ENCODE measurements at places on chromosomes 4 and X.

GRCh38 chr4:89303177-89303576, 4.4 kb downstream of the GPRIN3 start:
- no peak for DNase-seq

GRCh38 chr4:2666722-2667247, 89.4 kb downstream of the TNIP2 start:
- no peak for DNase-seq

GRCh38 chr4:3451956-3452355, 10.2 kb downstream of the HGFAC start:
- DNase-seq = no peak

DNA sequence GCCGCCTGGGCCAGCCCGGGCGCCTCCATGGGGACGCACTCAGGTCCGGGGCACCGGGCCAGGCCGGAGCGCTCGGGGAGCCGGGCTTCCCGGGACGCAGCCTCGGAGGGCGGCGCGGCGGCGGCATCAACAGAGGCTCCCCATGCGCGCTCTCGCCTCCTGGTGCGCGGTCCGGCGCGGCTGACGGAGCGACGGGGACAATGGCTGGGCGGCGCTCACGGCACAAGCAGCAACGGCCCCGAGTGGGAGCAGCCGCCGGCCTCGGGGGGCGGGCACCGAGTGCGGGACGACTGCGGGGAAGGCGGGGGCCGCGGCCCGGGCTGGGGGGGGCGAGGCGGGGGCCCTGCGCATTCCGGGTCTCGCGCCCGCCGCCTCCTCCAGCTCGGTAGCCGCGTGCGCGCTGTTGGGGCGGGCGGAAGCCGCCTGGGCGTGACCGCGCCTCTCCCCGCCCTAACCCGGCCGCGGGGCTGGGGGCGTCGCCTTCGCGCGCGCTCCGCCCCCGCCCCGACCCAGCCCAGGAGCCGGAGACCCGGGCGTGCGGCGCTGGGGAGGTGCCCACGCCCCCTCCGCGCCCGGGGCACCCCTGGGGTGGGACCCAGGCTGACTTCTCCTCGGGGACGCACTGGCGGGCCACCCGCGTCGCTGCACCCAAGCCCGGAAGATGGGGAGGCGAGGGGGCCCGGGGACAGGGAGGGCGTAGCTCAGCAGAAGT, at the start of gene PRKX:
PRKX (minus strand) TSS at position 425 of the 712 bp plus-strand sequence; CDS start at position 29, 396 bp downstream.
- DNase-seq = peak; percentile 13

DNA sequence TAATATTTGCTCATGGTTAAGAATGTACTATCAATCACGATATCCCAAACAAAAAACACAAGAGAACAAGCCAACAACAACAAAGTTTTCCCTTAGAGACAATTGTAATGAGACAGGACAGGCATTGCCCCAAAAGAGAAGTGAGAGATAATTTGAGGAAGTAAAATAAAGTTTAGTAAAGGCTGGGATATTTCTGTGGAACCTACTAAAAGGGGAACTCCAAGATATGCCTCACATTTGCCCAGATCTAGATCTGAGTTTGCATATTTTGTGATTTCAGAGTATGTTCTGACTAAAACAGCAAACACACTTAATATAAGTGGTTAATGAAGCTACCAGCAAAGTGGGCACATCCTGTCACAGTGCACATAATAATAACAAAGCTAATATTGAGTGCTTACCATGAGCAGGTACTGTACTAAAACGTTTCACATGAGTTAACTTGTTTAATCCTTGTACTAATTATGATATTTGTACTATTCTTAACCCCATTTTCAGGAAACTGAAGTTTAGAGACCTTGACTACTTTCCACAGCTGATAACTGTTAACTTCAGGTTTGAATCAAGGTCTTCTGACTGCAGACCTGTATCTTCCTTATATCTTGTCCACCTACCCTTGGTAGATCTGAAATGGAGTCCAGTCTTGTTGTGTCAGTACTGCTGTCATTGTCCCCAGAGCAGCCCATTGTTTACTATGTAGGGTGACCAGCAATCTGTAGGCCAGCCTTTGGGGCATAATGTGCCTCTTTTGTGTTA, 26.0 kb upstream of the BMP2K start:
- DNase-seq = no peak

- no peak for DNase-seq
Observed at GRCh38 chr4:55033296-55033695, 92.1 kb downstream of the KDR start.

GRCh38 chr4:770022-770421, 55.9 kb downstream of the CPLX1 start:
- no peak for DNase-seq

DNA sequence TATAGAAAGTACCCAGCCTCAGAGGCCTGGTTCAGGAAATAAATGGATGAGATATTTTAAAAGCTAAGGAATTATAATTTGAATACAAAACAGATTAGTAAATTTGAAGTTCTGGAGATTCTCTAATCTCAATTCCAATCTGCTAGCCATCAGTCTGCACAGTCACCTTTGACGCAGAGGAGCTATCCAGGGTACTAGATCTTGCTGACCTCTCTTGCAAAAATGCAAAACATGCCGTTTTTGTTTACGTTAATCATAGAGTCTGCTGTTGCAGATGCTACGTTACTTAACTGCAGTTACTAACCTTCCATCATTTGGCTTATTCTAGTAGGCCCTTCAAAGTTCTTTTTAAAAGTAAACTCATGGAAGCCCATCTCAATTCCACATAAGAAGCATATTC, 10.4 kb downstream of the CCSER1 start:
- DNase-seq = no peak

GRCh38 chr4:139828966-139829664, 163.5 kb downstream of the MGST2 start:
- DNase-seq = no peak

- DNase-seq = no peak
Observed at GRCh38 chr4:5957076-5957475, 61.2 kb downstream of the C4orf50 start.

DNA sequence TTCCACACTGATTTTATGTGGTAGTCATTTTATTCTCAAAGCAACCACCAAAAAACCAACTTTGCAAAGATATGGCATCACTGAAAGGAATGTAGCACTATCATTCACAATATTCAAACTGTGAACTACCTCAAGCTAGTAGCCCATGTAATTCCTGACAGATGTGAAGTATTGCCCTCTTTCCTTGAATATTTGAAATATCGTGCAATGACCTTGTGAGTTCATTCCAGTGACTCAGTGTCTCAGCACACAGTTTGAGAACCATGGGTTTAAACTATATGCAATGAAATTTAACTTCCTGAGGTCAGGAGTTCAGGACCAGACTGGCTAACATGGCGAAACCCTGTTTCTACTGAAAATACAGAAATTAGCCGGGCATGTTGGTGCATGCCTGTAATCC, 20.9 kb upstream of the IQCM start:
- no peak for DNase-seq

DNA sequence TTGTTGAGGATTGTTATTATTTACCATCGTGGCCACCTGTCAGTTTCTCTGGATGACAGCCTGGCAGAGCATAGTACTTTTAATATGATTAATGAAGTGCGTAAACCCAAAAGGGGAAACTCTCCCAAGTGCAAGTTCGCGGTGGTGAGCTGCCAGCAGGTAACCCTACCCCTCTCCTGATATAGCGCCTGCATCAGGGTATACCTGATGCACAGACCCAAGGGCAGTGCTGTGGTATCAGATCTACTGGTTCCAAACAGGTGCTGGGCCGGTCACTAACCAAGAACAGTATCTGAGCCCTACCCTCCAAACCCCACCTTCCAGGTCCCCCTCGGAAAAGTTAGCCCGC, 1.6 kb downstream of the RNF150 start:
- no peak for DNase-seq

- DNase-seq = no peak
Observed at GRCh38 chr4:74692972-74693371, 101.4 kb downstream of the BTC start.

- DNase-seq = no peak
Observed at GRCh38 chr4:165612936-165613335, 234.1 kb downstream of the CPE start.

GRCh38 chr4:155999725-156000124, 46.1 kb upstream of the CTSO start:
- DNase-seq = no peak

GRCh38 chr4:16196482-16197393, 29.5 kb downstream of the TAPT1 start:
- no peak for DNase-seq

GRCh38 chrX:1378306-1378759, 13.6 kb downstream of the SLC25A6 start:
- no peak for DNase-seq

- no peak for DNase-seq
Observed at GRCh38 chr4:156495836-156496235, 475.8 kb downstream of the PDGFC start.

All from NCI-H1436 (cell line).